Right forelimb (tissue), 1 donor: ENCODE measurements at places on chromosomes 3 and 15.
A peak's percentile ranks its signal among the peaks of the same experiment; 100 is the strongest.

DNA sequence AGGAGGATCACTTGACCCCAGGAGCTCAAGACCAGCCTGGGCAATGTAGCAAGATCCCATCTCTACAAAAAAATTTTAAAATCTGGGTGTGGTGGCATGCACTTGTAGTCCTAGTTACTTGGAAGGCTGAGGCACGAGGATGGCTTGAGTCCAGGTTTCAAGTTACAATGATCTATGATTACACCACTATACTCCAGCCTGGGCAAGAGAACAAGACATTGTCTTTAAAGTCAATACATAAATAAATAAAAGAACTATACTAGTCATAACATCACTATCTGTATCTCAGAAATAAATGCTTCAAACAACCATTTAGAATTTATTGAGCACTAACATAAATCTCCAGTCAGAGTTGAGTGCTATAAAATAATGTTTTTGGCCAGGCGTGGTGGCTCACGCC, 8.5 kb upstream of the PHLDB2 start:
- no peak for DNase-seq

- no peak for DNase-seq
Measured at GRCh38 chr3:12759097-12759679, at the start of gene TMEM40. TSS of gene TMEM40 (minus strand) at chr3:12759259. CDS start at chr3:12749832, 9,427 bp downstream.

- no peak for DNase-seq
Measured at GRCh38 chr3:193780397-193780796, 187.4 kb downstream of the OPA1 start.

DNA sequence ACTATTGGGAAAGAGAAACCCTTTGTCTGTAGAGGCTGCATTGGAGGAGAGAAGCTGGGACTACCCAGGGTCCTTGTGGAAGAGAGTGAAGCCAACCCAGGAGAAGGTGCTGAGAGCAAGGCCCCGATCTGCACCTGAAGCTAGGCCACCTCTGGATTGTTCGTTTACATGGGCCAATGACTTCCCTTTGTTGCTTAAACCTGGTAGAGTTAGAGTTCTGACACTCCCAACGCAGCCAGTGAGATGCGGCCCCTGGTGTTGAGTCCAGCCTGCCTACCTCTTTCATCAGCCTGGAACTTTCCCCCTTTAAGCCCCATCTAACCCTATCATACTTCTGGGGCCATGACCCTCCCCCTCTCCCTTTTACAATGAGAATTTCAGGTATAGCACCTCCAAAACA, 30.8 kb downstream of the CCDC13 start:
- peak; percentile 3 for DNase-seq

DNA sequence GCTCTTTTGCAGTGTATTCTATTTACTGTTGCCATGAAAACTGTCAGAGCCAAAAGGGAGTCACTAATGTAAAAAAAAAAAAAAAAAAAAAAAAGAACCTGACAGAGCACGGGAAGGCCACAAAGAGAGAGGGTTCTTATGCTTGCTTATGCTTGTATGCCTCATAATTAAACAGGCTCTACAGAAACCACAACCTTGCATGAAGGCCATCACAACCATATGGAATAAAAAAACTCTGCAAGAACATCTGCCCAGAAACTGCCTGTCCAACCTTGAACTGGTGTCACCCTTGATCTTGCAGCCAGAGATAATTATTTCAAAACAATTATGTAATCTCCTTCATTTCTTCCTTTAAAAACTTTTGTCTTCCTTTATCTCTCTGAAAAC, 50.1 kb downstream of the CFAP20DC start:
- DNase-seq, result no peak

GRCh38 chr15:83899670-83900069, 245.7 kb downstream of the ADAMTSL3 start:
- DNase-seq, result no peak

DNA sequence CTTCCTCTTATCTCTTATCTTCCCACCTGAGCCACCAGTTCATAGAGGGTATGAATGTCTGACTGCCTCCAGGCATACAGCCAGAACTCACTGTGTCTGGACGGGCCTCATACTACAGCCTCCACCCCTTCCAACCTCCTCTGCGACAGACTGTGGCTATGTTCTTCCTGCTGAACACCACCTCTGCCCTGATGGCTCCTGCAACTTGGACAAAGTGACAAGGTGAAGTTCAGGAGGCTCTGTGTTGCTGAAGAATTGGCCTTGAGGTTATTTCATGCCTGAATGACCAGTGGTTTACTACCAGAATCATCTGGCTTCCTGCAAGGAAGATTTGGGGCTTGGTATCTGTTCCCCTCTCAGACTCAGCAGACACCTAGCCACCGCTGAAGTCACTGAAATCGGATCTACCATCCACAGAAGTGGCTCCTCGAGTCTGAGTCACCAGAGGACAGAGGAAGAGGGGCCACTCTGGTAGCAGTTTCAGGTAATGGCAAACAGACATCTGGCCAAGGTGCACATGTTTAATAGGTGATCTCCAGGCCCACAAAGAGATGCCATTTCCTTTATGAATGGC, 14.2 kb upstream of the ULK3 start:
- DNase-seq, result no peak

- no peak for DNase-seq
Measured at GRCh38 chr3:32118215-32118614, 11.8 kb downstream of the GPD1L start.

DNA sequence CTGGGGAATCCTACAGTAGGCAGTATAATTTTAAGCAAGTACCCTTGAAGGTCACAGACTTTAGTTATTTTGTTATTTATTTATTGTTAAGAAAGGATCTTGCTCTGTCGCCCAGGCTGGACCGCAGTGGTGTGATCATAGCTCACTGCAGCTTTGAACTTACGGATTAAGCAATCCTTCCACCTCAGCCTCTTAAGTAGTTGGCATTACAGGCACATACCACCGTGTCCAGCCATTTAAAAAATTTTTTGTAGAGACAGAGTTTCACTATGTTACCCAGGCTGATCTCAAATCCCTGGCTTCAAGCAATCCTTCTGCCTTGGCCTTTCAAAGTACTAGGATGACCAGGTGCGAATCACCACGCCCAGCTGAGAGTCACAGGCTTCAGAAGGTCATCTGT, 22.1 kb upstream of the SH3BP5 start:
- no peak for DNase-seq

DNA sequence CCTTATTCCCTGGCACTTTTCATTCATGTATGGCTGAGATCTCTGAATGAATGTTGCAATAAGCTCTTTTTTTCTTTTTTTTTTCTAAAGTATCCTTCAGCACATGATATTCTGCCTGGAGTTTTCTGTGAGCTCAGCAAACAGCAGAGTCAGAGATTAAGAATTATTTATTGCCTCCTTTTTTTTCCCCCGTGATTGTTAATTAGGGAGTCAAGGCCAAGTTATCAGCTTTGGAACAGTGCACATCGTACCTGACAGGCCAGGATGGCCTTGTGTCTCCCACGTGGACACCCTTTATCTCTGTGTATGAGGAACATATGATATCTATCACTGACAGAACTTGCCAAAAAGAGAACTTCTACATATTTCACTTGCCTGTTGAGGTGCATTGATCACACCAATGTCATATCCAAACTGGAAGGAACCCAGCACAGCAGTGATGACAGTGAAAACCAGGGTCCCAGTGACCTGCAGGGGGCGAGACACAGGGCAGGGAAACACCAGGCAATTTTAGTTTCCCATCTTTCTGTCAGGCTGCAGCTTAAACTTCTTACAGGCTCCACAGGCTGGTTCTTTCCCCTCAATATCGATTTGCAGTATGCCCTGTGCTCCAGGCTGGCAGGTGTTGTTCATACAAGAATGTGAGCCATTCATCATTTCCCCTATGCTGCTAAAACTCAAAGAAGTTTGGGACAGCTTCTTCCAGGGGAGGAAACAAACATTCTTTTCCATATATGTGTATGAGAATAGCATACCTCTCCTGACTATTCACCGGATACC, 8.2 kb downstream of the SLC2A2 start:
- DNase-seq, result no peak

DNA sequence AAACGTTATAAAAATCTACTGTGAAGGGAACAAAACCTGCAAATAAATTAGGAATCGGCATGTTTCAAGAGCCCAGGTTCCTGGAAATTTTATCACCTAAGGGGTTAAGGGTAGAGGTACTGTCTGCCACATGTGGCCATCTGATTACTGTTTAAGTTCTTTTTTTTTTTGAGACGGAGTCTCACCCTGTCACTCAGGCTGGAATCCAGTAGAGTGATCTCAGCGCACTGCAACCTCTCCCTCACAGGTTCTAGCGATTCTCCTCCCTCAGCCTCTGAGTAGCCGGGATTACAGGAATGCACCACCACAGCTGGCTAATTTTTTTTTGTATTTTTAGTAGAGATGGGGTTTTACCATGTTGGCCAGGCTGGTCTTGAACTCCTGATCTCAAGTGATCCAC, 35.8 kb downstream of the UQCC5 start:
- no peak for DNase-seq

GRCh38 chr15:41789236-41789635, 15.0 kb downstream of the MAPKBP1 start:
- no peak for DNase-seq

DNA sequence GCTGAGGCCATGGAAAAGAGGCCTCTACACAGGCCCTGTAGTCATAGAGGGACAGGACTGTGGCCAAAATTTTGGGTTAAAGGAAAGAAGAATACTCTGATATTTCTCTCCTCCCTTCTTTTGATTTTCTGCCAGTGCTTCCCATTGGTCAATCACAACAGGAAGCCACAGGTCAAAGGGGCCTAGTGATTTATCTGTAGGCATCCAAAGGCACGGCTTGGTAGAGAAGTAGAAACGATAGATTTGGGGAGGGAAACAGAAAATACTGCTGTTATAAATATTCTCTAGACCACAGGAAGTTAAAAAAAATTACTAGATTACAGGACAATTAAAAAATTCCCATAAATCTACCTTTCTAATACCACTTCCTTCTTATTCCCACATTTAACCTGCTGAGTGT, 1.7 kb upstream of the CCDC50 start:
- no peak for DNase-seq

DNA sequence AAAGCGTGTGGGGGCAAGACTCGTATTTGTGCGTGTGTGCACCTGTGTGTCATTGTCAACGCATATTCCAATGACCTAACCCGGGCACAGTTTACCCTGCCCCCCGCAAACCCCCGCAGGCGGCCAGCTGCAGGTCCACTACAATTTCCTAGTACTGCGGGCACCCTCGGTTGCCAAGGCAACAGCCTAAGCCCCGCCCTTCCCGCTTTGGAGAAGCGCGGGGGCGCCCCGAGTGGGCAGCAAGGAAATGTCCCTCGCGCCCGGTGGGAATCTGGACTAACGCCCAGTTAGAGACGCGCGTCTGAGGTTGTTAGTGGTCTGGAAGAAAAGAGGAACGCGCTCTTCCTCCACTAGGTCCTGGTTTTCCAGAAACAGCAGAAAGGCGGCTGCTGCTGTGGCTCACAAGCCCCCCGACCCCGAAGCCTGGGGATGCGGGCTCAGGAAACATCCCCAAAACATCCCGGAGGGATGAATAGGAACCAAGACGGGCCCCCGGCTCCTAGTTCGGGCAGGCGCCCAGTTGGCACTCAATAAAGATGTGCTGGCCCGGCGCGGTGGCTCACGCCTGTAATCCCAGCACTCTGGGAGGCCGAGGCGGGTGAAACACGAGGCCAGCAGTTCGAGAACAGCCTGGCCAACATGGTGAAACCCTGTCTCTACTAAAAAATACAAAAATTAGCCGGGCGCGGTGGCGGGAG, 1.1 kb downstream of the ABHD14A start:
- peak; percentile 78 for DNase-seq

DNA sequence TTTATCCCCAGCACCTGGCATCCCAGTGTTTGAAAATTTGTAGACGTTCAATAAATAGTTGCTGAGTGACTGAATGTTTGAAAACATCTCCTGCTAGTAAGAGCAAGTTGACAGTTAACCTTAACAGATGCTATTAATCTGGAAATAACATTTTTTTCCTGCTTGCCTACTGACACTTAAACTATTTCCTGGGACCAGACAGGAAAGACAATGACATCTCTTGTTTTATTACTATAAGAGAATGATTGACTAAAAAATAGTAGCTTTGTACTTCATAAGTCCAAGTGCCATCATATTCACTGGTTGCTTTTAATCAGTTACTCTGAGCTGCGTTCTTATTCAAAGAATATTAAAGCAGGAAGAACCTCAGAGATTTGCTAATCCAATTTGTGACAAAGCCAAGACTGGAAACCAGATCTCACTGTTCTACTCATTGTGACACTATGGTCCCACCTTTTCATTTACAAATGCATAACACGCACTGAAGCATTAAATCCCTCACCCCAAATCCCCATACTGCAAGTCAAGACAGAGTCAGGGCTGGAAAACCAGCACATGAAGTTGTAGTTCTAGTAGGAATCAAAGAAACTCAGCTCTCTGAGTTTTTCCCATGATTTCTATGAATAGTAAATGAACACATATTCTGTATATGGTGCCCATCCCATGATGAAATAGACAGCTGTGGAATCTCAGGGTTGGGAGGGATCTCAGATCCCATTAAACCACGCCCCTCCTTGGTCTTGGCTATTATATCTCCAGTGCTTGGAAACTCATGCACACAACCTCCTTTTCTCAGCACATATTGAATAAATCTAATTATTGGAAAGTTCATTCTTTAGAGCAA, 212.7 kb upstream of the P2RY1 start:
- no peak for DNase-seq

- DNase-seq, result no peak
Measured at GRCh38 chr3:133859381-133860234, 36.1 kb downstream of the RAB6B start.

DNA sequence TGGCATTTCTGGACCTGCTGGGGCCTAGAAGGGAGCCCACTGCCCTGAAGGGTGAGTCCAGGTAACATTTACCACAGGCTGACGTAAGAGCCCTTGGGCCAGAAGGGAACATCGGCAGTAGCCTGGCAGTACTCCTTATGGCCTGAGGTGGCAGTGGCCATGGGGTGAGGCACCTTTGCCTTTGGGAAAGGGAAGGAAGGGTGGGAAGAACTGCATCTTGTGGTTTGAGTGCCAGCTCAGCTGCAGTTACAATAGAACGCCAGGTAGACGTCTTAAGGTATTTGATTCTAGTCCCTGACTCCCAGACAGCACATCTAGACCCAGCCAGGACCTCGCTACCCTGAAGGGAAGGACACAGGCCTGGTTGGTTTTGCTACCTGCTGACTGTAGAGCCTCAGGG, 104.9 kb downstream of the SOX14 start:
- no peak for DNase-seq

- DNase-seq, result no peak
Measured at GRCh38 chr3:12458901-12459300, 25.4 kb upstream of the TSEN2 start.

- no peak for DNase-seq
Measured at GRCh38 chr15:42348083-42348482, 11.2 kb upstream of the CAPN3 start.

GRCh38 chr3:150921209-150921608, 16.0 kb upstream of the MINDY4B start:
- no peak for DNase-seq

- no peak for DNase-seq
Measured at GRCh38 chr15:92971081-92971480, 71.0 kb downstream of the CHD2 start.

- DNase-seq, result no peak
Measured at GRCh38 chr3:177322881-177323280, 125.6 kb upstream of the TBL1XR1 start.
